ENCODE measurements at places on chromosomes 6 and 20. TPM values are rescaled to one million over a fixed set of nuclear protein-coding genes. Genes with fewer than 3 reads are reported as not detected.

Gene MEP1A
- not detected for total RNA-seq

Gene TRIM40
- total RNA-seq: not detected

Gene EPPIN
- total RNA-seq: not detected

Gene GLP1R
- not detected for total RNA-seq

Gene CGA
- not detected for total RNA-seq

Gene KIF25
- total RNA-seq: not detected

Gene KCNK16
- total RNA-seq: not detected

Gene TFB1M
- total RNA-seq: 36.6 TPM

Gene HLA-DRA
- total RNA-seq: 24.3 TPM

Gene HUS1B
- 2.6 TPM for total RNA-seq

Gene TFEB
- 15.7 TPM for total RNA-seq

Gene STMND1
- not detected for total RNA-seq

Gene CDH4
- 0.39 TPM for total RNA-seq

All from CD4-positive, alpha-beta memory T cell (primary cell).